Activated T-helper 1 cell treated with anti-CD3 and anti-CD28 coated beads, Interleukin-2, amount 50 U/mL, for 16 hours (primary cell): ENCODE measurements at places on chromosomes 6 and 20.

DNA sequence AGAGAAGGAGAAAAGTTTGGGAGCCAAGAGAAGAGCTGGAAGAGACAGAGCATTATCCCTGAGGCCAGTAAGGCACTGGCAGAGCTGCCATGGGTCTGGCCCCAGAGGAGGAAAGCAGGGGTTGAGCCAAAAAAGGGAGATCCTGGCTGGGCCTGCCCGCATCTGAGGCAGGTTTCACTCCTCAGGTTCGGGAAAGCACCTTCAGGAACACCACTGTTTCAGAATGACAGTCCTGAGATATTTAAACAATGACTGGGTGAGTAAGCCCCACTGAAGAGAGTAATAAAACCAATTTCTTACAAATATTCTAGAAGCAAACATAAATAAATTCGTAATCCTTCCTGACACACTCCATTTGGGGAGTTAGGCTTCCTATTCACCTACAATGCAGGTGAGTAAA, 152.2 kb downstream of the BACH2 start:
- DNase-seq: peak; percentile 13

- no peak for DNase-seq
Measured at GRCh38 chr6:160358225-160359119, 10.3 kb downstream of the SLC22A3 start.

GRCh38 chr6:89840538-89840937, 10.9 kb downstream of the CASP8AP2 start:
- no peak for DNase-seq

DNA sequence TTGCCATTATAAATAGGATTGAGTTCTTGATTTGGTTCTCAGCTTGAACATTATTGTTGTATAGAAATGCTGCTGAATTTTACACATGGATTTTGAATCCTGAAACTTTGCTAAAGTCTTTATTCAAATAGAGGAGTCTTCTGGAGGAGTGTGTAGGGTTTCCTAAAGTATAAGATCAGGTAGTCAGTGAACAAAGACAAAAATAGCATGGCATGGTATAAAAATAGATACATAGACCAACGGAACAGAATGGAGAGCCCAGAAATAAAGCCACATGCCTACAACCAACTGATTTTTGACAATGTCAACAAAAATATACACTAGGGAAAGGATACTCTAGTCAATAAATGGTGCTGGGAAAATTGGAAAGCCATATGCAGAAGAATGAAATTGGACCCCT, 740.1 kb downstream of the QKI start:
- no peak for DNase-seq

DNA sequence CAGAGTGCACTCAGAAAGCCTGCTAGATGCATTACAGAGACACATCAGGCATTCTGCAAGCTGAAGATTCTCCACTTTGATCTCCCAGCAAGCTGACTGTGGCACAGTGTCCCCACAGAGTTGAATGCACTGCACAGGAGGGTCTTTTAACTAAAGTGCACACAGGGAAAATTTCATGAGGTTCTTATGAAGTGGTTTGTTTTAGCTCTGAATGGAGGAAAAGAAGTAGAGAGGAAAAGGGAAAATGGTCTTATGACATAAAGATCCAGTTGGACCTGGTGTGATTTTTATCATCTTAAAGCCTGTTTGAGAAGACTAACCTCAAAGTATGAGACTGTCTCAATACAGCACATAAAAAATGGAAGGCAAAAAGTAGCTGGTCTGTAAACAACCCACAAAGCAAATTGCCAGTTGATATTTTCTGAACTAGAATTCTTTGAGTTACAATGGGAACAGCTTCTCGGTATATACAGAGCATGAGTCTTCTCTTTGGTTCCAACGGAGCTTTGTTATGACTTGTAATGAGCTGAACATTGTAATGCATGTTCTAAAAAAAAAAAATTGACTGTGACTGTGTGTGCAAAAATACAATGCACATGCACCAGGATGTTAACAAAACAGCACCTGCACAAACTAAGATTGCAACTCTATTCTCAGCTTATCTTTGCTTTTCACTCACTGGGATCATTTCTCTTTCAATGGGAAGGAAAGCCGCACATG, 383.0 kb upstream of the ID4 start:
- DNase-seq: no peak

DNA sequence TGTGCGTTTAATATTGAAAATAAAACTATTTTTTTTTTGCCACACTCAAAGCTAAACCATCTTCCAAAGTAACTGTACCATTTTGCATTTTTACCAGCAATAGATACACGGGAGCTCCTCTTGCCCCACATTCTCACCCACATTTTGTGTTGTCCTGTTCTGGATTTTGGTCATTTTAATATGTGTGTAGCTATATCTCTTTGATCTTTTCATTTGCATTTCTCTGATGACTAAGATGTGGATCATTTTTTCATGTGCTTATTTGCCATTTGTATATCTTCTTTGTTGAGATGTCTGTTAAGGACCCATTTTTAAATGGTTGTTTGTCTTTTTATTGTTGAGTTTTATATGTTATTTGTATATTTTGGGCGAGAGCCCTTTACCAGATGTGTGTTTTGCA, 1543.5 kb downstream of the GRIK2 start:
- DNase-seq: no peak

GRCh38 chr20:53352727-53353440, 240.8 kb downstream of the ZNF217 start:
- DNase-seq: no peak

DNA sequence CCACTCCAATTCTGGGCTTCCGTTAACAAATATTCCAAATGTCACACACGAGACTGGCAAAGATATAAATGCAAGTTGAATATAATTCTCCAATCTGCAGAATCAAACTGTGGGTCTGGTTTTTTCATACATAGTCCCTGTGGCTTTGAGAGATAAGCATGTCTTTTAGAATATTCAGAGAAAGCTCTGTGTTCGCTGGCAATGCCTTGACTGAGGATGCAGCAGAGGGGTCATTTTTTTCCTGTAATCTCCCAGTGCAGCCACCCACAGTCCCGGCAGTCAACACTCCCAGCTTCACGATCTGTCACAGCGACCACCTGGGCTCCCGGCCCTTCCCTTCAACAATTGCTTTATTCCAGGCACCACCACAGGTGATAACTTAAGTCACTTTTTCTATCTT, 30.5 kb downstream of the MUC22 start:
- no peak for DNase-seq

GRCh38 chr6:163790266-163790840, 375.8 kb downstream of the QKI start:
- no peak for DNase-seq

GRCh38 chr20:50092436-50092835, 20.5 kb downstream of the UBE2V1 start:
- DNase-seq: no peak

GRCh38 chr20:44309763-44310663, 989 bp downstream of the FITM2 start:
- DNase-seq: no peak

DNA sequence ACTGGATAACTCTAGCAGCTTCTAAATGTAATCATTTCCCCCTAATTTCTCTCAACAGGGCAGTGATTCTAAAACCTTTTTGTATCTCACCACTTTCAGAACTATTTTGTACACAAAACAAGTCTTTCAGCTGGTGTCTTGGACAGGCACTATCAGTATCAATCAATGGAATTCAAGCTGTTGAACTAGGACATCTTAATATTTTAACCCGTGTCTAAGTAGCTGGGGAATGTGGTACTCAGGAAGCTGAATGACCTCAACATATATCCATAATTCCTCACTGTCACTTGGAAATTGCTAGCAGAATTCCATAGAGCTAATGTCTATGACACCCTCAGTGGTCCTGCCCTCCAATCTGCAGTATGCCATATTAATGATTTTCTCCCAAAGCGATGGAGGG, 24.5 kb downstream of the ADAT2 start:
- DNase-seq: no peak

- DNase-seq: no peak
Measured at GRCh38 chr6:160996131-160996601, 4.6 kb downstream of the MAP3K4 start.

DNA sequence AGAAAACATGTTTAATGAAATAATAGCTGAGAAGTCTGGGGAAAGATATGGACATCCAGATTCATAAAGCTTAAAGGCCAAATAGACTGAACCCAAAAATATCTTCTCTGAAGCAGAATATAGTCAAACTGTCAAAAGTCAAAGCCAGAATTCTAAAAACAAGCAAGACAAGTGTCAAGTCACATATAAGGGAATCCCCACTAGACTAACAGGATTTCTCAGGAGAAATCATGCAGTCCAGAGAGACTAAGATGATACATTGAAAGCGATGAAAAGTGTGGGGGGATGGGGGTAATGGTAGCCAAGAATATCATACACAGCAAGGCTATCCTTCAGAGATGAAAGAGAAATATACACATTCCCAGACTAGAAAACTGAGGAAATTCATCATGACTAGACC, 112.4 kb upstream of the RUNX2 start:
- DNase-seq: no peak

DNA sequence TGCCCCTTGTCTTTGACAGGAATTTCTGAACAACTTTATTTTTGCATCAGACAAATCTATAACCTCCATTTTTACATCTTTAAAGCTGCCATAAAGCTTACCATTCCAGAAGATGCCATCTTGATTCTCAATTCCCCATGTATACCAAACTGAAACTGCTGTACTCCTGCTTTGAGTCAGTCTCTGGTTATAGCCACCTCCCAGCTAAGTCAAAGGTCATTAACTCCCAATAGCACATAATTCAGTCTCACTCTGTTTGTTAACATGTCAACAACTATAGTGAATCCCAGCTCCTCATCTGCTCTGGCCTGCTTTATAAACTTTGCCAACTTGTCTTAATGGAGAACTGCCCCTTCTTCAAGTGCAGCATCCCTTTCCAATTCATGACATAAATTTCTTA, 343.6 kb downstream of the FRK start:
- DNase-seq: no peak

DNA sequence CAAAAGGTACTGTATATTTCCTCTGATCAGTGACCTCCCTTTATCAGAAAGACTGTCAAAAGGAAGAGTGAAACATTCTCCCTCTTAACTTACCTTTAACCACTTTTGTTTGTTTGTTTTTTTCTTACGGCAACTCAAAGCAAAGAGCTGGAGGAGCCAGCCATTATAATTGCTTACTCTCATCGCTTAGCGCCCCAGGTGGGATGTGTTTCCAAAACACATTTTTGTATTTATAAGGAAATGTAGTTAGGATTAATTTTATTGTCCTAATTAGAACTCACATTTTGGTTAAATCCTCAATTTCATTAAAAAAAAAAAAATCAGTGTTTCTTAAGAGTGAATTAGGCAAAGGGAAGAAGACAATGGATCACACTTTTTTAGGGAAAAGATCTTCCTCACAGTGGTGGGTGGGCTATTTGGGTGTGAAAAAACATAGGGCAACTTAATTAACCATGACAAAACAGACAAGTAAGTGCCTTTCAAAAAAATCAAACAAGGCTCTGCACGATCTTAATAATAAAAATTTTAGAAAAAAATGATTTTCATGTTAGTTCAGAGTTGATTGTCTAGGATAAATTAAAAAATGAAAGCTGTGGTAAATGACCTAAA, 1.2 kb upstream of the PHACTR2 start:
- no peak for DNase-seq

GRCh38 chr6:30750379-30750668, 6.0 kb upstream of the IER3 start:
- DNase-seq: no peak

GRCh38 chr6:4848382-4849068, 72.3 kb downstream of the CDYL start:
- DNase-seq: no peak

DNA sequence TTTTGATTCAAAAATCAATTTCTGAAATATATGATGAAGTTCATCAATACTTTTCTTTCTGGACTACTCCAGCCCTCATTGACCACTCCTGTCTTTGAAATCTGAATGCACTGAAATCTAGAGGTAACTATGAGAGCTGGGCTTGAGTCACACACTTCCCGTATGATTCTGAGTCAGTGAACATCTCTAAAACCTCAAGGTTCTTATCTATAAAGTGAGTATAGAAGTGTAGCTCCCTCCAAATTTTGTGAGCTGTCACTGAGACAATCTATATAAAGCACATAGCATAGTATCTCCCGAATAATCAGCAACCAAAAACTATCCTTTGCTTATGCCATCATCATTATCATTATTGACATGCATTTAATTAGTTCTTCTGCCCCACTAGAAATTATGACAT, 182.4 kb downstream of the TSHZ2 start:
- no peak for DNase-seq

- DNase-seq: peak; percentile 21
Measured at GRCh38 chr6:73388800-73389512, 5.7 kb upstream of the DDX43 start.

GRCh38 chr20:5077761-5078387, 41.9 kb downstream of the PCNA start:
- no peak for DNase-seq

DNA sequence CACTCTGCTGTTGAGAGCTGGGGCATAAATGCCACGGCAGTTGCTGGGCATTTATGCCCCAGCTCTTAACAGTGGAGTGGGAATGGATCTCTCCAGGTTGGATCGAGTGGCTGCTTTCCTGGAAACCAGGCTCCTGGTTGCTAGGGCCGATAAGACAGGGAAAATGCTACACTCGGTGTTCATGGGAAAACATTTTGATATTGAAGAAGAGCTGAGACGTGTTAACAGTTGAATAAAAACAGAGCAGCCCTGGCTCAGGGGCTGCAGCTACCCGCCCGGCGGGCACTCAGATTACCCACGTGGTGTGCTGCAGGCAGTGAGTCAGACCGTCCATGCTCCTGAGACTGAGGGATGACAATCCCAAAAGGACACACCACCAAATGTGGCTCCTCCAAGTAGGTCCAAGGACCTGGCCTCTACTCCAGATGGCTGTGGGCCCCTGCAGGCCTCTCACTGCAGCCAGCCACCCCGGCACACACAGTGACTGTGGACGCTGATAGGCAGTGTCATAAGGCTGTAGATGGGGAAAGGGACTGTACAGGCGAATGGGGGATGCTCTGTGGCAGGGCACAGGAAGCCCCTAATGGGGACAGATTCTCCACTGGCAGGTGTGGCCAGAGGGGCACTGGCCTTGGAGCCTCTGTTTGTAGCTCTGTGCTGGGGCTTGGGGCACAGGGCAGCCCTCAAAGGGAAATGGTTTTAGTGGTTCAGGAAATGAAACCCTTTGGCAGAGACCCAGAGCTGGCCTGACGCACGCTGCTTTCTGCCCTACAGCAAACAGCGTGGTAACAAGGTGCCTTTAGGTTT, 237.8 kb downstream of the LY86 start:
- no peak for DNase-seq

GRCh38 chr6:3252861-3253596, 5.7 kb upstream of the PSMG4 start:
- DNase-seq: no peak
